ENCODE measurements at places on chromosomes 6 and 20. TPM values are rescaled to one million over a fixed set of nuclear protein-coding genes. Genes with fewer than 3 reads are reported as not detected.

BLCAP gene
- total RNA-seq: 115 TPM

DNMT3B gene
- total RNA-seq: 1.4 TPM

PNPLA1 gene
- not detected for total RNA-seq

GRCh38 chr20:24241466-24241865 is 228.0 kb upstream of the SYNDIG1 start:
- ATAC-seq: no peak

DNA sequence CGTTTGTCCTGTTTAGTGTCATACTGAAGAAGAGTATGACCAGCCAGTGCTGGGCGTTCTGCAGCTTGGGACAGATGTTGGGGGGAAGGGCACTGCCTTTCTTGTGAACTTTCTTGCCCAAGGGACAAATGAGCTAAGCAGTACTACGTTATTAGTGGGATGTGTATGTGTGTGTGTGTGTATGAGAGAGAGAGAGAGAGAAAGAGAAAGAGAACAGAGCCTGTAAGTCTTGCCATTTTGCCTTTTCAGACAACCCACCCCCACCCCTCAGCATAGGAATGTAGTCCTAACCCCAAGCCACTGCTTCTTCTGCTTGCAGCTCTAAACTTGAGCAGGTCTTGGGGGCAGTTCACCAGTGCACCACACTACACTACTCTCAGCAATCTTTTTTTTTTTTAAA is 45.5 kb downstream of the E2F3 start:
- ATAC-seq: peak; percentile 13

DNA sequence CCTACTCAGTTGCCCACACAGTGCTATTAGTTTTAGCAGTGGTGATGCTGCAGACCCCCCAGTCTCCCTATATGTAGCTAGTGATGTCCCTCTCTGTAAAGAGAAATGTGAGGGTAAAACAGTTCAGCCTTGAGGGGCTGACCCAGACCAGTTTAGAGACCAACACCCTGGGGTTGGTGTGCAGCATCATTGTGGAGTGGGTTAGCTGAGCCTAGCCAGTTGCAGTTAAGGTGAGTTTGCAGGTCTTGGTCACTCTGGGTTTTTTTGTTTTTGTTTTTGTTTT is 401 bp upstream of the B3GALT4 start:
- ATAC-seq: no peak

DNA sequence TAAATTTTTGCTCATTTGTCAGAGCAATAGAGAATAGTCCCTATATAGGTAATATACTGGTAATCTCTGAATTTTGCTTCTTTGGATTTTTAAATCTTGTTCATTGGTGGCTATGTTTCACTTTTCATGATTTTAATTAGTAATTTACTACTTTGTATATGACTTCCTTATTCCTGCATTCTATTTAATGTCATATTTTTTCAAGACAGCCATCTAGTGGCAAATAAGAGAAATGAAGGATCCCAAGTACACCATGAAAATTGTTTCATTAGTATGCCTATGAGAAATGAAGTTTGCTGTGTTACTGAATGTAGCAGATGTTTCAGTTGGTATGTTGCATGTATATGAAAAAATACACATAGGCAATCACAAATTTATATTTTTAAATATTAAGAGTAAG is 82.4 kb downstream of the ZNF292 start:
- no peak for ATAC-seq

DNA sequence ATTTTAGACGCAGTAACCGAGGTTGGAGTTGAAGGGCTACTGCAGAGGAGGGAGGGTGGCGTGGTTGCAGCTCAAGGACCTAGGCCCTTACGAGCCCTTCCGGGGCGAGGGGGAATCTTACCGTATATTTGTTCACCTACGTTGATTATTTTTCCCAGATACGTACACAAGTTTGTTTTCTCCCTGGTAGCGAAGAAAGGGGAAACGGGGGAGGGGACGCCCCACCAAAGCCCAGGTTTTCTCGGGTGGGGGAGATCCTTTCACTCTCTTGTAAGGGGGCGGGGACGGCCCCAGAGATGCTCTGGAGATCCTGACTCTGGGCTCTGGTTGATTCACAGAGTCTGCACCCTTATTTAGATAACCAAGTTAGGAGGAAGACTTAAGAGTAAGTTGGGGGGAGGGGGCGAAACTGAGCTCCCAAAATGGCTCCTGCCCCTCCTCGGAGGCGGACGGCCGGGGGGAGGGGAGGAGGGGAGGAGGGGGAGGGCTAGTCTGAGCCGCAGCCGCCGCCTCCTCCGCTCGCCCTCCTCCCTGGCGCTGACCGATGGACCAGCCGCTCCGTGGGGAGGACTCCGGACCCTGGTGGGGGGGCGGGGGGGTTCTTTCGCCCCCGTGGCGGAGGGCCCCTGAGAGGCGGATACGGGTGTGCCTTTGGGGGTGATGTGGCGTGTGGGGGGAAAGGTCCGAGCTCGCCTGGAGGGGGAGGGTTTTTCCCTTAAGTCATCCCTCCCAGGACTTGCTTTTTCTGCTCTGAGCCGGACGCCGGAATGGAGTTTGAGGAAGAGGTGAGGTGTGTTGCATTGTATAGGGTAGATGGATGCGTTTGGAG is 2.2 kb downstream of the BRD2 start:
- ATAC-seq: peak; percentile 3

DNA sequence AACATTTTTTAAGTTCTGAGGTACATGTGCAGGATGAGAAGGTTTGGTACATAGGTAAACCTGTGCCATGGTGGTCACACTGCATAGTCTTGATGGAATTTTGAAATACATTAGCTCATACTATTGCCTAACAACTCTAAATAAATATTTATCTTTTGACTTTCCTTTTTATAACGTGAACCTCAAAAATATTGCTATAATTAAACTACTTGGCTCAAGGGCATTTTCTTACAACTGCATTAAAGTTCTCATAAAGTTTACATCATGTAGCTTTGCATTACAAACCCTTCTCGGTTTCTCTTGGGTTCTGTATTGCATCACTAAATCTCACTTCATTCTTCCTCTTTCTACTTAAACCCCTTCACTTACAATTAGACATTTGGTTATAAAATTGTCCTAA is 636.0 kb upstream of the PTCHD4 start:
- ATAC-seq: no peak

Data from motor neuron (in vitro differentiated cells).